ENCODE measurements at places on chromosomes 5 and 9. TPM values are rescaled to one million over a fixed set of nuclear protein-coding genes. Genes with fewer than 3 reads are reported as not detected.

DNA sequence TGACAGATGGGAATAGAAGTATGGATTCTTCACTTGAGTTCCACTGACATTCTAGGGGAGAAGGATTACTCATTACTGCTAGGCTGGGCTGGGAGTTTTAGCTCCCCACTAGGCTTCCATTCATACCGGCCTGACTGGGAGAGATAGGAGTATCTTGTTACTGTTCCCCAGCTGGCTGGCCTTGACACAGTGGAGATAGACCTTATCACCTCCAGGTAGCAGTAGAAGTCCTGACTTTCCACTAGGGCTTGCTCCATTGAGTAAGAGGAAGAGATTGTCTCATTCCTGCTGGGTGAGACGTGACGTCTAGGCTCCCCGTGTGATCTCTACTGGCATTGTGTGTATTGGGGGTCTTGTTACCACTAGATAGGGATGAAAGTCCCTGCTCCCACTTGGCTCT lies 156.4 kb downstream of the CACNA1B start:
- no peak overlapping the region for H3K4me3 ChIP-seq
- H3K4me1 ChIP-seq: no peaks in the 10 kb centered on the region
- DNase-seq: no peak
- H3K36me3 ChIP-seq: peaks cover 5% of the 10 kb centered on the region
- H3K27ac ChIP-seq: no peak overlapping the region
- H3K27me3 ChIP-seq: peaks cover 77% of the 10 kb centered on the region

Gene PCA3
- total RNA-seq: not detected

- no peaks in the 10 kb centered on the region for H3K36me3 ChIP-seq
- no peaks in the 10 kb centered on the region for H3K4me1 ChIP-seq
- no peak overlapping the region for H3K27ac ChIP-seq
Observed at GRCh38 chr5:61805101-61805500, 473.0 kb downstream of the ZSWIM6 start.

Gene ARHGEF28
- not detected for total RNA-seq

DNA sequence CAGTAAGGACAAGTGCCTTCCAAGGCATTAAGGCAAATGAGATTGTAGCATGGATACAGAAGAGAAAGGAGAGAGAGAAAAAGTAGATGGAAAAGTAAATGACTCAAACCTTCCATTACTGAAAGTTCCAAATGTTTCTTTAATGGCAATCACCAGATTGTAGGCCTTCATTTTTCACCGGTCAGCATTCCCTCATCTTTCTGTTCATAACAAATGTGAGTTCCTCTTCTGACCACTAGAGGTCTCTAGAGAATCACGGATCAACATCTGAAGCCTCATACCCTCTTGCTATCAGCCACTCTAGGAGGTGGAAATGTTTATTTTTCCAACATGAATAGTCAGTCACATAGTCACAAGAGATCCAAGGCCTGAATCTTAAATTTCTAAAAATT lies 73.6 kb upstream of the RPS23 start:
- H3K27ac ChIP-seq: no peak overlapping the region
- DNase-seq: no peak
- no peak overlapping the region for H3K4me3 ChIP-seq
- H3K36me3 ChIP-seq: no peaks in the 10 kb centered on the region
- H3K4me1 ChIP-seq: peaks cover 2% of the 10 kb centered on the region

Gene TICAM2
- 0.82 TPM for total RNA-seq

GRCh38 chr5:159975462-159976019 lies 33.4 kb upstream of the TTC1 start:
- DNase-seq: no peak
- no peaks in the 10 kb centered on the region for H3K36me3 ChIP-seq
- H3K27ac ChIP-seq: no peak overlapping the region
- no peak overlapping the region for H3K4me3 ChIP-seq
- peaks cover 6% of the 10 kb centered on the region for H3K4me1 ChIP-seq

DNA sequence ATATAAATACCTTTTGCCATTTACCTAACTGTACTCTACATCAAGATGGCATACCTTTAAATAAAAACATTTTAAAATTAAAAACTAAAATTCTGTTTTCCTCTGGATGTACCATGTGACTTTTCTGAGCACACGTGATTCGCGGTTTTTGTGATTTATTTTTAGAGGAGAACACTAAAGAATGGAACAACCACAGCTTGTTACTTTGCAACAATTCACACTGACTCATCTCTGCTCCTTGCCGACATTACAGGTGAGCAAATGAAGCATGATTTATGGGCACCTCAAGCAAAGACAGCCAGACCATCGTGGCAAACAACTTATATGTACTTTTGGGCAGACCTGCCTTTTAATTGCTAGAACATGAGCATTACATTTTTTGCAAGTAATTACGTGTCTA lies 61.3 kb downstream of the GDA start:
- no peak for DNase-seq
- H3K4me1 ChIP-seq: no peaks in the 10 kb centered on the region
- H3K4me3 ChIP-seq: no peak overlapping the region
- H3K27me3 ChIP-seq: peaks cover 20% of the 10 kb centered on the region
- no peaks in the 10 kb centered on the region for H3K36me3 ChIP-seq
- H3K27ac ChIP-seq: no peak overlapping the region

DNA sequence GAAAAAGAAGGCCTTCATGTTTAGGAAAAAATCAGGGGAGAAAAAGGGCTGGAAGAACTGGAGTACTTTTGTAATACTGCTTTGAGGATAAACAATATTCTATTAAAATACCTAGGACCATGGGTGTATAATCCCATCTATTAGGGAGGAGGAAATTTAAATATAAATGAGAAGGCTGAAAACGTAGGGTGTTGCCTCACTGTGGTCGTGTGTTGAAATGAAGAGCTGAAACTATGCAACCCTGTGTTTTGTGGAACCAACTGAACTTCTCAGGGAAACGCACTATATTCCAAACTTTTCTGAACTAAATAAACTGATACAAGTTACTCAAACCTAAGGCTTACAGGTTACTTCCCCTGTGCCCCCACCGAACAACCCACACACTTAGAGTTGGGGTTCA lies 4.5 kb upstream of the CNTLN start:
- H3K27me3 ChIP-seq: peaks cover 37% of the 10 kb centered on the region
- no peak for DNase-seq
- H3K4me1 ChIP-seq: peaks cover 6% of the 10 kb centered on the region
- no peak overlapping the region for H3K4me3 ChIP-seq
- no peak overlapping the region for H3K27ac ChIP-seq

Gene HAPLN1
- not detected for total RNA-seq

DNA sequence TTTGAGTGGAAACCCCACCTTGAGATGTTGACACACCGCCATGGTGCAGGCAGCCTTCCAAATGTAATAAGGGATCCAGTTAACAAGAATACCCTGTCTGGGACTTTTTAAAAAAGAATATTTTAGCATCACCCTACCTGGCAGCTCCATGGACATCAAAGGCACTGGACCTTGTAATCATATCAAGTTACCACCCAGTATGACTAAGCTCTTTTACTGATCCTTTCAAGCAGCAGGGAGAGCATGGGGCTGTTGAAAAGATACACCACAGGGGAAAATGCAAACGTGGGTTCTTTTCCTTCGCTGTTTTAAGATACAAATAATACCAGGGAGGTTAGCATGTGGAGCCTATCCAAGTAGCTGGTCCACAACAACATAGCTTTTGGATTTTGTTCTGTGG lies 211.2 kb downstream of the SAXO1 start:
- no peaks in the 10 kb centered on the region for H3K36me3 ChIP-seq
- H3K27me3 ChIP-seq: no peaks in the 10 kb centered on the region
- H3K4me1 ChIP-seq: peaks cover 8% of the 10 kb centered on the region
- H3K27ac ChIP-seq: no peak overlapping the region
- H3K4me3 ChIP-seq: no peak overlapping the region

- DNase-seq: no peak
- H3K27ac ChIP-seq: no peak overlapping the region
- H3K27me3 ChIP-seq: no peaks in the 10 kb centered on the region
- H3K4me1 ChIP-seq: no peaks in the 10 kb centered on the region
Observed at GRCh38 chr5:58041884-58042283, 418.0 kb downstream of the PLK2 start.

DNA sequence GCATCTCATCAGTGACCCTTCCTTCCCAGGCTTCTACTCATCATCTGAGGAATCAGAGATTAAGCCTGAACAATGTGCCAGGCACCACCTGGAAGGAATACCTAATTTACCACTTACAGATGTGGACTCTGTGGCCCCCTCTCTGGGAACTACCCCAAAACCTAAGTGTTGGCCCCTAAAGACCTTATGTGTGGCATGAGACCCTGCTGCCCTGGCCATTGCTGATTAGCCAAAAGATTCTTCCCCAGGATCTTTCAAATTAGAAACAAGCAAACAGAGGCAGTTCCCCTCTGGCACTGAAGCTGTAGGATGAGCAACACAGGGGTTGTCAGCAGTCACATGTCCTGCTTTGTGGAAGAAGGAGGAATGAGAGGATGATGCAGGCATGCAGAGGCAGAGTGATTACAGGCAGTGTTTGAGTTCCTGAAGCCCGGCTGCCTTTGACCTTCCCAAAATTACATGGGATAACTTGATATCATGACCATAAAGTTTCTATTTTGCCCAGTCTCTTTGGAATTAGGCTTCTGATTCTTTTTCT lies 10.6 kb downstream of the SPINK4 start:
- no peaks in the 10 kb centered on the region for H3K27me3 ChIP-seq
- H3K36me3 ChIP-seq: peaks cover 26% of the 10 kb centered on the region
- no peak overlapping the region for H3K4me3 ChIP-seq
- no peak for DNase-seq
- no peaks in the 10 kb centered on the region for H3K4me1 ChIP-seq

Gene MEIKIN
- not detected for total RNA-seq

- H3K27ac ChIP-seq: no peak overlapping the region
- H3K4me1 ChIP-seq: no peaks in the 10 kb centered on the region
- DNase-seq: no peak
- no peak overlapping the region for H3K4me3 ChIP-seq
Observed at GRCh38 chr5:11104210-11104609, 343.2 kb upstream of the DAP start.

DNA sequence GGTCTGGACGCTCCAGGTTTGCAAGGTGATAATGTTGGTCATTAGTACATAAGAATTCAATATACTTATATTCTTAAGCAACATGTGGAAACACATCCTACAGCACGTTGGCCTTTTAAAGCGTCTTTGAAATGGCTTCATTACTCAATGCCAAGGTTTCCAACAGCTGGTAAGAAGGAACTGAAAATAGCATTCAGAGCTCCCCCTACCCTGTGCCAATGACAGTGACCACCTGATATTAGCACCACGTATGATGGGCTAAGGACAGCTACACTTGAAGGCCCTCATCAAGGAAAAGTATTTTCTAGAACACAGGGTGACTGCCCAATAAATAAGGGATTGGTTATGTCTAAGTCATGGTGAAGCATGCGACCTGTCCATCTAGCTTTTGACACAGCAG lies 9.9 kb downstream of the ZNF622 start:
- no peak overlapping the region for H3K4me3 ChIP-seq
- H3K36me3 ChIP-seq: peaks cover 30% of the 10 kb centered on the region
- peaks cover 43% of the 10 kb centered on the region for H3K4me1 ChIP-seq
- no peaks in the 10 kb centered on the region for H3K27me3 ChIP-seq
- no peak for DNase-seq

DNA sequence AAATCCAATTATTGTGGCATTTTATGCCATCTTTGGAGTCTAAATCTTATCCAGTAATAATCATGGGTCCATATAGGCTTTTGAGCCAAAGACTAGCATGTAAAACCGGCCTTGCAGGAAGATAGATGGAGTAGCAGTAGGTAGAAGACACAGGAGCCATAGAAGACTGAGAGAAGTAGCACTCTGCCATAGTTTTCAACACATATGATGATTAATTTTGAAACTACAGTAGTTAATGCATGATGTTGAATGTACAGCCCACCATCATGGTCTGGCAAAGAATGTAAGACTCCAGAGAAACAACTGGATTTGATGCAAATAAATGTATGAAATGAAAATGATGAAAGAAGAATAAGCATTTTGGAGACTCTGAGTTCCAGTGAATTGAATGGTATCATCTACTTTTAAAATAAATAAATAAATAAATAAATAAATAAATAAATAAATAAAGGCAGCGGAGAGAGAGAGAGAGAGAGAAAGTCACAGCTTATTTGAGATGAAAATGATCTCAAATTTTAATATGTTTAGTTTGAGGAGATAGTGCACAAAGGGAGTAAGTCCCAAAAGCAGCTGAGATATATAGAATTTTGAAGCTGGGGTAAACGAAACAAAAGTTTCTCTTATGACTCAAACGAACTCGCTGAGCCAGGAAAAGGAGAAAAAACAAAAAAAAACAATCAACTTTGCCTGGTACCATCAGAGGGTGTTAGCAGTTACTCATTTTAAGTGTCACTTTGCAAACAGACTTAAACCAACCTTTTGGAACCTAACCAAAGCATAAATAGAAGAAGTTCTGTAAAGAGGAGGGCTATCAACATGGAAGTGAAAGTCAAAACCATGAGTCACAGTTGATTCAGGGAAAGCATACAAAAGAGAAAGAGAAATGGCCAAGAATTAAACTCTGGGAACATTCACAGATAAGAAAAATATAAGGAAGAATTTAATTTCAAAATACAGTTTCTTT lies 388.7 kb downstream of the CETN3 start:
- H3K4me3 ChIP-seq: no peak overlapping the region
- H3K36me3 ChIP-seq: no peaks in the 10 kb centered on the region
- H3K4me1 ChIP-seq: no peaks in the 10 kb centered on the region
- DNase-seq: no peak

Gene GPX3
- not detected for total RNA-seq

All from activated naive CD8-positive, alpha-beta T cell treated with anti-CD3 and anti-CD28 coated beads for 36 hours (primary cell).